ENCODE measurements at places on chromosomes 3 and 15. TPM values are rescaled to one million over a fixed set of nuclear protein-coding genes. Genes with fewer than 3 reads are reported as not detected.

HCLS1 gene
- 0.48 TPM for total RNA-seq

MOBP gene
- total RNA-seq, result 1.0 TPM

ALPK3 gene
- total RNA-seq, result 0.81 TPM

SPINK8 gene
- total RNA-seq, result not detected

SPATA12 gene
- total RNA-seq, result not detected

ATG7 gene
- total RNA-seq, result 35.2 TPM

DNA sequence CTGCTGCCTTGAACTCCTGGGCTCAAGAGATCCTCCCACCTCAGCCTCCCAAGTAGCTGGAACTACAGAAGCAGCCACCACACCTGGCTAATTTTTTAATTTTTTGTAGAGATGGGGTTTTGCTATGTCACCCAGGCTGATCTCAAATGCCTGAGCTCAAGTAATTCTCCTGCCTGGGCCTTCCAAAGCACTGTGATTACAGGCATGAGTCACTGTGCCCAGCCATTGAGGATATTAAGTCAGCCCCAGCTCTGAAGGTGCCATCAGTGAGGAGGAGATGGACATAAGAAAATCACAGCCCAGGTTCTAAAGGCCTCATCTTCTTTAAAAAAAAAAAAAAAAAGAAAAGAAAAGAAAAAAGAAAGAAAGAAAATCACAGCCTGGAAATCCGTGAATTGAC lies 26.6 kb upstream of the PSTPIP1 start:
- DNase-seq, result no peak

GRCh38 chr3:66469220-66469640 lies 31.6 kb downstream of the LRIG1 start:
- no peak for DNase-seq

GRCh38 chr3:190566043-190566933 lies 52.4 kb downstream of the IL1RAP start:
- DNase-seq, result no peak

- DNase-seq, result no peak
Observed at GRCh38 chr3:52173101-52173500, 18.9 kb upstream of the POC1A start.

- DNase-seq, result no peak
Observed at GRCh38 chr3:66706890-66707289, 206.1 kb upstream of the LRIG1 start.

GRCh38 chr3:126510308-126510910 lies 7.2 kb downstream of the UROC1 start:
- DNase-seq, result no peak

GRCh38 chr3:146203776-146204175 lies 42.8 kb upstream of the PLOD2 start:
- DNase-seq, result no peak

- DNase-seq, result peak; percentile 66
Observed at GRCh38 chr3:67384760-67385397, 269.5 kb downstream of the SUCLG2 start.

- DNase-seq, result no peak
Observed at GRCh38 chr15:29618586-29618985, 203.7 kb downstream of the TJP1 start.

DNA sequence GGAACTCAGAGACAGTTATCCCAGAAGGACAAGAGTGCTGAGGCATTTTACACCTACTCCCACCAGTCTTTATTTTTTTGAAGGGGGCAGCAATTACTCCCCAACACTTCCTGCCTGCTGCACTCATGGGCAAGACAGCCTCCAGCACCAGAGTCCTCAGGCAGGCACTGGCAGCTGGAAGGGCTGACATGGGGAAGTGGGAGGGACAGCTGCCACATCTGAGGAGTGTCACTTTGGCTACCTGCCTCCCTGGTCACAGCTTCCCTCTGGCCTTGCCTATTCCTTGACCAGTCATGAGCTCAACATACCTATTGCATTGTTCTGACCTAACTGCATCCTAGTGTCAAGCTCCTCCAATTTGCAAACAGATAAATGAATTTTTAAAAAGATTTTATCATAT lies 10.2 kb upstream of the LACTB start:
- no peak for DNase-seq

DNA sequence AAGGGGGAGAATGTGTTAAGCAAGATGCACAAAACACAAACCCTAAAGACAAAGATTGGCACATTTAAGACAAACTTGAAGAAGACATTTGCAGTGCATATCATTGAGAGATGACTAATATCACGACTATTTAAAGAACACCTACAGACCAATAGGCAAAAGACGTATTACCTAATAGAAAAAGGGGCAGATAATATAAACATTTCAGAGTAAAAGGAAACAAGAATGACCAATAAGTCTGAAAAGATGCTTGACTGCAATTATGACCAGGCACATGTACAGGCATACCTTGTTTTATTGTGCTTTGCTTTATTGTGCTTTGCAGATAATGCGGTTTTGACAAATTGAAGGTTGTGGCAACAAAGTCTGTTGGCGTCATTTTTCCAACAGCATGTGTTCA lies 4.9 kb downstream of the HACD3 start:
- no peak for DNase-seq

GRCh38 chr15:86163816-86164215 lies 84.1 kb downstream of the AGBL1 start:
- DNase-seq, result no peak

- DNase-seq, result no peak
Observed at GRCh38 chr3:78134496-78134895, 1094.6 kb downstream of the ROBO2 start.

DNA sequence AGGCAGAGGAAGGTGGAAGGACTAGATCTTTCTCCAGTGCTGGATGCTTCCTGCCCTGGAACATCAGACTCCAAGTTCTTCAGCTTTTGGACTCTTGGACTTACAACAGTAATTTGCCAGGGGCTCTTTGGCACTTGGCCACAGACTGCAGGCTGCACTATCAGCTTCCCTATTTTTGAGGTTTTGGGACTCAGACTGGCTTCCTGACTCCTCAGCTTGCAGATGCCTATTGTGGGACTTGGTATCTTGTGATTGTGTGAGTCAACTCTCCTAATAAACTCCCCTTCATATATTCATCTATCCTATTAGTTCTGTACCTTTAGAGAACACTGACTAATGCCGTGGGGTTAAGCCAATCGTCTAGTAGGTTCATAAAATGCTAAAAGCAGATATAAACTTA lies 8.8 kb upstream of the B3GNT5 start:
- no peak for DNase-seq

GRCh38 chr3:56885453-56885852 lies 83.7 kb upstream of the ARHGEF3 start:
- no peak for DNase-seq

GRCh38 chr15:36844534-36844998 lies 255.8 kb downstream of the MEIS2 start:
- peak; percentile 8 for DNase-seq

DNA sequence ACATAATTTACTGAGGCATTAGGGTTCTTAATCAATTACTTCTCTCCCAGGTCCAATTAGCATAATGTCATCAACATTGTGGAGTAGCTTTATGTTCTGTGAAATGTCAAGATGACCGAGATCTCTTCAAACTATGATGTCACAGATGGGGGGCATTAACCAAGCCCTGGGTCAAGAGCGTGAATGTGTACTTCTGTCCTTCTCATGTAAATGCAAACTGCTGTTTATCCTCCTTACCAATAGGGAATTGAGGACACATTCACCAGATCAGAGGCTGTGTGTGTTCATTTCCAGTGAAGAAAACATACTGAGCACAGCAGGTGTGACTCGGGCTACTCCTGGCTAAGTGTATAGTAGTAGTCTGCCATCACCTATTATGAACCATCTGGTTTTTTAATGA lies 177.9 kb downstream of the MINAR1 start:
- DNase-seq, result no peak

DNA sequence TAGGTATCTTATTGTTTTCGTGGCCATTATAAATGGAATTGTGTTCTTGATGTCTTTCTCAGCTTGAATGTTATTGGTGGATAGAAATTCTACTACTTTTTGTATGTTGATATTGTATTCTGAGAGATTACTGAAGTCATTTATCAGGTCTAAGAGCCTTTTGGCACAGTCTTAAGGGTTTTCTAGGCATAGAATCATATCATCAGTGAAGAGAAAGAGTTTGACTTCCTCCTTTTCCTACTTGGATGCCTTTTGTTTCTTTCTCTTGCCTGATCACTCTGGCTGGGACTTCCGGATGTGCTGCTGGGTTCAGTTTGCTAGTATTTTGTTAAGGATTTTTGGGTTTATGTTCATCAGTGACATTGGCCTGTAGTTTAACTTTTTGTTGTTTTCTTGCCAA lies 527.1 kb downstream of the GRM7 start:
- DNase-seq, result no peak

- no peak for DNase-seq
Observed at GRCh38 chr3:174356596-174356995, 502.5 kb upstream of the NAALADL2 start.

GRCh38 chr3:153158961-153159735 lies 2.9 kb upstream of the RAP2B start:
- DNase-seq, result no peak

DNA sequence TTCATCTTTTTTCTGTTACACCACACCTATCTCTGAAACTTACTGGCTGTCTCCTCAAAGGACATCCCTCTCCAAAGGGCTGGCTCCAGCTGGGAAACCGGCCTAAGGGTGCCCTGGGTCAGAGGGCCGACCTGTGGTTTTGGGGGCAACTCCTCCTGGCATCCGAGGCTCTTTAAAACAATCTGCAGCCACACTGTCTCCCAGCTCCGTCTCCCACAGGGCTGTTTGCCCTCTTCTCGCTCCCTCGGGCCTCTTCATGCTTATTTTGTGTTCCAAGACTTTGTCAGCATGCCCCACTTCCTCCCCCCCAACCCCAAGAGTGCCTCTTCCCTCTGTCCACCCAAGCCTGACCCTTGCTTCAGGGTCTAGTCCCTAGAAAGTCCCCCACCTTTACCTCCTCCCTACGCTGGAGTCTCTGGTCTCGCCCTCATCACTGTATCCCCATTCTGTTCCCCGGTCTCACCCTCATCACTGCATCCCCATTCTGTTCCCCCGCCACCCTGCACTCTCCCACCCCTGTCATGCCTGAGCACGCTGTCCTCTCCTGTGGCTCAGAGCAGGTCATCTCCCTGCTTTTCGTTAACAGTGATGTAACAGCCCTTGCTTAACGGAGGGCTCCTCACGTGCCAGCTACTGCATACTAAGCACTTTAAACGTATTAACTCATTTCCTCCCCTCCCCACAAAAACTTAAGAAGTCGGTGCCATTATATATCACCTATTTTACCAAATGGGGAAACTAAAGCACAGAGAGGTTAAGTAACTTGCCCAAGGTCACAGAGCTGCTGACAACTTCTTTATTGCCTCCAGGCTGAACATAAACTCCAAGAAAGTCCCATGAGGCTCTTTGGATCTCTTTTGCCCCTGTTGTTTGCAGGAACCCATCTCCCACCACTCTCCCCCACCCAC lies 1.1 kb upstream of the CSK start:
- DNase-seq, result no peak

- no peak for DNase-seq
Observed at GRCh38 chr3:81452418-81452817, 309.0 kb downstream of the GBE1 start.

- no peak for DNase-seq
Observed at GRCh38 chr3:69160107-69160506, 37.7 kb upstream of the LMOD3 start.

GRCh38 chr3:170632780-170633179 lies 46.9 kb upstream of the SLC7A14 start:
- DNase-seq, result no peak

DNA sequence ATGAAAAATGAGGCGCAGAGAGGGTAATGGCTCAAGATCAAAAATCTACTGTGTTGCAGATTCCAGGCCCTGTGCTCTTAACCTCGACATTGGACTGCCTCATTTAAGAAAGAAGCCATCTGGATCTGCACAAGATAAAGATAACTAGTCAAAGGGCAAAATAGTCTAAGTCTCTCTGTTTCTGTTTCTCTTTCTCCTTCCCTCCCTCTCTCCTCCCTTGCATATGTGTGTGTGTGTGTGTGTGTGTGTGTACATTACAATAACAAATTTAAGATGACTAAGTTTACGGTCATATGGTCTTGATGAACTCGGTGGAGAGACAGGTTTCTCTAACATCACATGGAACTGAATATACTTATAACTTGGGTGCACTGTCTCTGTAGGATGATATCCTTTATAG lies 69.2 kb downstream of the MEIS2 start:
- DNase-seq, result no peak

DNA sequence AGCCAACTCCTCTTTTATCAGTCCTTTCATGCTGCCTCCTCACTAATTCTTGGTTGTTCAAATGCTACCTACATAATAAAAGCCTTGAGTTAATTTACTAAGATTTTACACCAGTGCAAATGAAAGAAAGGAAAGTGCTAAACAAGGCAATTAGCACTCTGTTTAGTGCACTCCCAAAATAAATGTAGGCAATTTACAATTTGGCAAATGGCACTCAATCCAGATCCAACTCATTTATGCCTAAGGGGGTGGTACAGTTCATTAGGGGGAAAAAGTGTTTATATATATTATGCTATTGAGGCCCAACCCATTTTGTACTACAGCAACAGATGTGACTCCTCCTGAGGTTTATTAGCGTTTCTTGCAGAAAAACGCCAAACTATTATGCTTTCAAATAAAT lies 370.1 kb downstream of the NR2F2 start:
- DNase-seq, result no peak

DNA sequence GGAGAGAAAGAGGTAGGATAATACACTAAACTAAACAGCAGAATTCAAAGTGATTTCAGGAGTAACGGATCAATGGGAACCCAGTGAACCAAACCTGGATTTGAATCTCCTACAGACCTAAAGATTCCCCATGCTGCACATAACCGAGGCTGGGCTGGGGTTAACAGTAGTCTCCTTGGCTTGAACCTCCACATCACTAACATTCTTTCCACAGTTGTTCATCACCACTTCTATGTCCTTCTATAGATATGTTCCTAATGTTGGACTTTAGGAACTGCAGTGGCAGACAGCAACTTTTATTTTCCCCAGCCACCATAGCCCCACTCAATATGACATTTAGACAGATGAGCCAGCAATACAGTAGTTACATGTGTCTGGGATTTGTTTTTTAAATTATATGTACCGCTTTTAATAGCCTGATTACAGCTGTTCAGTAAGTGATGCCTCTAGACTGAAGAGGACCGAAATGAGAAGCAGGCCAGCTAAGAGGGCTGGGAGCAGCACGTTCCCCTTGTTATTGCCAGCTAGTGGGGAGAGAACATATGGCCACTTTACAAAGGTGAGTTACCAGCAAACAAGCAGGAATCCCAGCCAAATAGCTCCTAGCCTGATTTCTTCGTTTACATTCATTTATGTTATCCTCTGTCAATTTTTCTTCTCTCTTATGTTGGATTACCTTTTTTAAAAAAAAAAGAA lies 472.6 kb upstream of the CDIN1 start:
- no peak for DNase-seq
